ENCODE measurements at places on chromosomes 2 and 18.

- no peak for DNase-seq
These were observed 84.9 kb downstream of the SCN1A start for GRCh38 chr2:166042768-166043390.

GRCh38 chr2:43169099-43169945 is 57.1 kb downstream of the ZFP36L2 start:
- DNase-seq: peak; percentile 78

GRCh38 chr18:11089931-11090715 is 59.2 kb downstream of the PIEZO2 start:
- DNase-seq: no peak

GRCh38 chr18:63202828-63203227 is 116.7 kb downstream of the BCL2 start:
- DNase-seq: no peak

DNA sequence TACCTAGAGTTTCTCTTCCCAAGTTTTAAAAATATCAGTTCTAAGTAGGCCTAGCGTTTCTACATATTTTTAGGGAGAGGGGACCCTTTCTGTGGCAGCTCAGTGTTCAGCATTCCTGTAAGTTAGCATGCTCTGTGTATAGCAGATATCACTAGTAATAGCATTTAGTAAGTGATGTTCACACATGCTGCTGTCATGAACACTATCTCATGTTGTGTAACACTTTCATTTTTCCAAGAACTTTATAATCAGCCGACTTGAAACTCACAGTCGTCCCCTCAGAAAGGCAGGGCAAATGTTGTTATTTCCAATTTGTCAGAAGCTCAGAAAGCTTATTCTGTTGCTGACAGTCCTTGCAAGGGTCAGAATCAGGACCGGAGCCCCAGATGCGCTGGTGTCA is 267.7 kb downstream of the ALPK2 start:
- DNase-seq: no peak

- no peak for DNase-seq
These were observed 430.1 kb downstream of the CCDC85A start for GRCh38 chr2:56613920-56614319.

- peak; percentile 24 for DNase-seq
These were observed 100.0 kb downstream of the MAP2 start for GRCh38 chr2:209523867-209524266.

- DNase-seq: no peak
These were observed 630.2 kb downstream of the GALR1 start for GRCh38 chr18:77879829-77880228.

DNA sequence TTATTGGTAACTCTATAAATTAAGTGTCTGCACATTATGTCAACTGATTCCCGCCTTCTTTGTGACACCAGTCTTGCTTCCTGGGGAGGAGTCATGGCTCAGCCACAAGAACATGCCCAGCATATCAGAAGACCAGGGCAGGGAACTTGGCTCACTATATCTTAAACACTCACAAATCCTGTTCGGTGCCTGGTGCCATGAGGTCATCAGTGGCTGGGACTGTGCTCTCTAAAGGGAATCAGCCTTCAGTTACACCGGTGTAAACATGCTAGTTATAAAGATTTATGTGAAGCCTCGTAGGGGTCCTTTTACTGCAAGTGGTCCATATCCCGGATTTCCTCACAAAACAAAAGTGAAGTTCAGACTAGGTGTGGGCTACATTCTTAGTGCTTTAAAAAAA is 73.1 kb upstream of the ZNF521 start:
- DNase-seq: no peak

GRCh38 chr2:201579536-201579935 is 63.8 kb downstream of the TMEM237 start:
- DNase-seq: no peak

GRCh38 chr2:218867900-218868299 is 8.3 kb downstream of the WNT6 start:
- DNase-seq: no peak

DNA sequence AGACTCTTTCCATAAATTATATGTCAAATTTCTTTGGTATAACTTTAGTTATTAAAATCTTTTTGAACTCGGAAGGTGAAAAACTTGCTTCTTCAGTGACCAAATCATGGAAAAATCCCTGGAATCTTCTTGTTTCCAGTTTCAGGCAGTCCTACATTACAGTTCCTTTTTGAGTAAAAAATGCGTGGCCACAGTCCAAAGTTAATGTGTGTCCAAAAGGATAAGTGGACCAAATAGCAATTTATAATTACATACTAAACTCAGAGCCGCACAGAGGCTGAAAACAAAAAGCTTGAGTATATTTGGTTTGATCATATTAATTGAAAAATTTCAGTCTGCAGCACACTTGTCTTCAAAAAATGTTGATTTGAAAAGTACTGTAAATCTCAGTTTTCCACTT is 28.4 kb upstream of the DYNC2LI1 start:
- no peak for DNase-seq

GRCh38 chr2:105800036-105800713 is 55.5 kb downstream of the NCK2 start:
- DNase-seq: no peak

DNA sequence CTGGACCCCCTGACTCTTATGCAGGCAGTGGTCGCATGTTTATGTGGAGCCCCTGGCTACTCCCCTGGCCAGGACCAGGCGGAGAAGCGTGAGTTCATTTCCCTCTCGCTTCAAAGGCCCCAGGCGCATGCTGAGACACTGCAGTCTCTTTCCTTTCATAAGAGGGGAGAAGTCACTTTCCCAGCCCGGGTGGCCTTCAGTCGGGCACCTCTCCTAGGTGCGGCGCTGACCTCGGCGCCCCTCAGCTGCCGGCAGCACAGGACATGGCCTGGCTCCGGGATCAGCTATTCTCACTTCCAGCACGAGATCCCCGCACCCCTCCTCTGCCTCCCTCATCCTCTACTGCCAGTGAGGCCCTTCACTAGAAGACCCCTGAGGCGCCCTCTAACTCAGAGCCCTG is 184.7 kb upstream of the PXDN start:
- no peak for DNase-seq

DNA sequence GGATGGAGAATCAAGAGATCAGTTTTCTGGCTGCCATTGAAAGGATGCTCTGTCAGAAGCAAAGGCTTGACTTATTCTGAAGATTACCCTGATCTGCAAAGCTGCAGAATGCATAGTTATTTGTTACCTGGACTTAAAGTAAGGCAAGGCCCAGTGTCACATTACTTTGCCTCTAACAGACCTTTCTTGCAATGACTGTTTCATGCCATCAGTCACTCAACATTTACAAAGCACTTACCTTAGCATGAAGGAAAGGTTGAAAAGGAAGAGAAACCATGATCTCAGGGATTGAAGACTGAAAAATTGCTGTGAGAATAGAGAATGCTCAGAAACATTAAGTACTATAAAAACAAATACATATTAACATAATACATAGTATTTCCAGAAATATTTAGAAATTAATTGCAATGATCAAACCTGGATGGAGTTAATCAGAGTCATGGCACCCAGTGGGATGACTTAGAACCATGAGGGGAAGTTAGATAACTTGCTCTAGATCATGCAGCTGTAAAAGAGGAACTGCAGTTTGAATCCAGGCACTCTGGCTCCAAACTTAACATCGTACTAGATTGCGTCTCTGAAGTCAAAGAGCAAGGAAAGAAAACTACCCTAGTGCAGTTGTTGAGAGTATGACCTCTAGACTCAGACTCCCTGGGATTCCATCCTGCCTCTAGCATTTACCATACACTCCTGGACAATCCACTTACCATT is 26.5 kb upstream of the FAM117B start:
- DNase-seq: peak; percentile 48

DNA sequence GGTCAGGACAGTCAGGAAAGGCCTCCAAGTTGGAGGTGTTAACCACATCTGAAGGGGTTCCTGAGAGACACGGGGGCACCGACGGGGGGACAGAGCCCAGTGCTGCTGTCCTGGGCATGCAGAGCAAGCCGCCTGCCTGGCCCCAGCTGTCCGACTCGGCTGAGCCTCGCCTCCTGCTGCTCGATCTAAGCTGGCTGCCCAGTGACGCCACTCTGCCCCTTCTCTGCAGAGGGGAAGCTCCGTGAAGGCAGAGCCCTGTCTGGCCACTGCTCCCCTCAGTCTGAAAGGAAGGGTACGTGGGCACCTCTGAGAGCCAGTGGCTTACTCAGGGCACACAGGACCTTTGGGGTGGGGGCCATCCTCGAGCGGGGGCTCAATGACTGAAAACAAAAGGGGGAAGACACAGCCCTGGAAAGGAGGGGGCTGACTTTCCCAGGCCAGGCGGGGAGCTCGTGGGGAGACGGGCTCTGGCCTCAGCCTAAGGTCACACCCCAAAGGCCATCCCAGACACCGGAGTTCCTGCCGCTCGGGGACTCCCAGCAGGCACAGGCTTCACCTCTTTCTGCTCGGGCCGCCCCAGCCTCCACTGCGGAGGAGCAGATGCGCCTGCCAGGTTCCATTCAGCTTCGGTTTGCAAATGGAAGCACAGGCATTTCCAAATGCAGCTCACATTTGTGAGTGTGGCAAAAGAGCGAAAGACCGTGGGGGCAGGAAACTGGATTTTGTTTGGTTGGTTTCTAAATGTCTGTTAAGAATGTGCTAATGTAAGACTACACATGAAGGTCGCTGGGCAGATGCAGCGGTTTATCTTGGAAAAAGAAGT is 136.9 kb downstream of the HDAC4 start:
- DNase-seq: no peak

GRCh38 chr18:78728784-78729467 is 250.7 kb upstream of the SALL3 start:
- DNase-seq: no peak

GRCh38 chr2:11602563-11603204 is 67.3 kb downstream of the NTSR2 start:
- DNase-seq: no peak

GRCh38 chr2:190088917-190089316 is 26.4 kb upstream of the MSTN start:
- DNase-seq: no peak

- DNase-seq: no peak
These were observed 262.2 kb downstream of the ASXL3 start for GRCh38 chr18:33840212-33840593.

DNA sequence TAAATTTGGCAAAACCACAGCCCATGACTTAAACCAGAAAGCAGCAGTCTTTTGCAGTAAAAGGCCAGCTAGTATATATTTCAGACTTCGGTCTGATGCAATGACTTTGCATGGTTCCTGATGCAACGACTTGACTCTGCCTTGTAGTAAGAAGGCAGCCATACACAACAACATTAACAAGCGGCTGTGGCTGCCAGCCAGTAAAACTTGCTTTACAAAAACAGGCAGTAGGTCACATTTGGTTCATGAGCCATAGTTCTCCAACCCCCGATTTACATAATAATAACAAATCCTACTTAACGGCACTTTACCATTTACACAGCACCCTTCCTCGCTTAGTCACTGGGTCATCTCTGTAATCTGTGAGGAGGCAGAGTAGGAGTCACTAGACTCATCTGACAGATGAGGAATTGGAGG is 410.3 kb downstream of the LRATD1 start:
- no peak for DNase-seq

DNA sequence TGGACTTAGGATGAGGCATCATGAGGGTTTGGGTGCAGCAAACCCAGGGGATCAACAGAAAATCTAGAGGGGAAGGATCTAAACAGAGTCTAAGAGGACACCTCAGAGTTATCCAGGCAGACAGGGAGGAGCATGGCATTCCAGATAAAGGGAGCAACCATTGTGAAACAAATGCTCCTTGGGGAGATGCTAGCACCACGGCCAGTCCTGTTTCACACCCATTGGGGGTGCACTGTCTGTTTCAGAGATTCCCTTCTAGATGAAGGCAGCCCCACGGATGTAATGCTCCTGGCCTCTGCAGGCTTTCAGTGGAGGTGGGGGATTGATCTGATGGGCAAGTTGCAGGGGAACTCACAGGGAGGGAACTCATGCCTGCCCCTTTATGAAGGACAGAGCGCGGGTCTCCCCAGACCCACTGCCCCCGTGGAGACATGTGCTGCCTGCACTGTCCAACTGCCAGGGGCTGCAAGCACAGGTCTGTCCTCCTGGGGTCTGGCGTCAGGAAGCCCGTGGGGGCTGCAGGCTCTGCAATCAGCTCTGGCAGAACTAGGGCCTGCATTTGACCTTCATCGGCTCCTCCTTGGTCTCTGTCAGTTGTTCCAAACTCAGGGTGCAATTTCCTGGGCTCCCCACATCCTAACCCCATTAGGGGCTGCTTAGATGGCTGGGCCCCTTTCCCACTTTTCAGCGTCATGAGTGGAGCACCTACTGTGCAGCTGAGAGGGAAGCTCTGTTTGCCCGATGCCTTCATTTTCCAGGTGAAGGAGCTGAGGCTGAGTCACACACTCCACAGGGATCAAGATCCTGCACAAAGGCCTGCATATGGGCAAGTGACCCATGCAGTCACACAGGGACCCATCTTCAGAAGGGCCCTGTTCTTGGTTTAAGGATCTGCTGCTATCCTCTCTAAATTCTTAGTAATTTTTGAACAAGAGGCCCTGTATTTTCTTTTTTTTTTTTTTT is 163.4 kb downstream of the ARL4C start:
- DNase-seq: no peak

DNA sequence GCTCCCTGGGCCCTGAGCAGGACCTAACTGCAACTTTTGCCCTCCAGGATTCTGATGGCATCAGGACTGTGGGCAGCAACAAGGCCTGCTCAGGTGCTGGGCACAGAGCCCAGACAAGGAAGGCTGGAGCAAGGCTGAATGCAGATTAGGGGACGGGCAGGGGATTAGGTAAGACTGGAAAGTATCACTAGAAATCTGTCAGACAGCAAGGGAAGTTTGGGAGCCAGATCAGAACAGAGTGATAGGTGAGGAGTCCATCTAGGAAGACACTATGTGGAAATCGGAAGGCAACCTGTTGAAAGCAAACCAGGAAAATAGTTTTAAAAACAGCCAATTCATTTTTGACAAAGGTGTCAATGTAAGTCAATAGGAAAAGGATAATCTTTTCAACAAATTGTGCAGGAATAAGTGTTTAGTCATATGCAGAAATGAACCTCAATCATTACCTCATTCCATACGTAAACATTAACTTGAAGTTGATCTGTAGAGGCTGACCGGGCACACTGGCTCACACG is 56.4 kb upstream of the STPG4 start:
- DNase-seq: no peak

DNA sequence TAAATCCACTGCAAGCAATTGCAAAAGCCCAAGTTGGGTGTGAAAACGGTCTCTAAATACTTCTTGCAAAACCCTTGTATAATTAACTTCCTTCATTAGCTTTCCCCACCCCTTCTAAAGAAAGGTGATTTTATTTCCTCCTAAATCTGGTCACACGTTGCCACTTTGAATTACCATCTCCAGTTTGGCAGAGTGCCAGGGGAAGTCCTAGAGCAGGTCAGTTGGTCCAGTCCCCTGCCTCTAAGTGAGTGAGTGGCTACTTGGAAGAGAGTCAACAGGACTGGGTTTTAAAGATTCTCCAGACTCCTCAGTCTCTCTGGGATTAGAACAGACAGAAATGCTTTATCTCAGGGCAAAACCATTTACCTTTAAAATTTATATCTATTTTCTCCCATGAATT is 18.7 kb upstream of the LYPD6B start:
- no peak for DNase-seq

DNA sequence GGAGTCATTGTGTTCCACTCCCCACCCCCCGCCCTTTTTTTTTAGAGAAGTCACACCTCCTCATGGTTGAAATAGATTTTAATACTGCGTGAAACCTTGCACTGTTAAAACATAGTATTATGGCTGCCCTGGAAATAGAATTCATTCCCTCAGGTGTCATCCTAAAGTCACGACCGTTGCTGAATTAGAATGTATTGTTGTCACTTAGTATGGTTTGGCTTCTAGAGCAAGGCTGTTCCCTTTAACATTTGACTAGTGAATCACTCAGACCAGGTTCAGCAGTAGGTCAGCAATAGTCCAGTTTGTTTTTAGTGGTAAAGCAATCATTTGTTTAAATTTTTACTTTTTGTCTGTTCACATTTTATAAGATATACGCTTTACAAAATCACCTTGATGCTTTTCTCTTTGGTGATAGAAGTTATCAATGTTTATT is 1.2 kb downstream of the BABAM2 start:
- DNase-seq: no peak

All from GM06990 (cell line).